Stomach (tissue), 19 donors: ENCODE measurements at places on chromosomes 6 and 20. TPM values are rescaled to one million over a fixed set of nuclear protein-coding genes. Genes with fewer than 3 reads are reported as not detected.
A peak's percentile ranks its signal among the peaks of the same experiment; 100 is the strongest.

DNA sequence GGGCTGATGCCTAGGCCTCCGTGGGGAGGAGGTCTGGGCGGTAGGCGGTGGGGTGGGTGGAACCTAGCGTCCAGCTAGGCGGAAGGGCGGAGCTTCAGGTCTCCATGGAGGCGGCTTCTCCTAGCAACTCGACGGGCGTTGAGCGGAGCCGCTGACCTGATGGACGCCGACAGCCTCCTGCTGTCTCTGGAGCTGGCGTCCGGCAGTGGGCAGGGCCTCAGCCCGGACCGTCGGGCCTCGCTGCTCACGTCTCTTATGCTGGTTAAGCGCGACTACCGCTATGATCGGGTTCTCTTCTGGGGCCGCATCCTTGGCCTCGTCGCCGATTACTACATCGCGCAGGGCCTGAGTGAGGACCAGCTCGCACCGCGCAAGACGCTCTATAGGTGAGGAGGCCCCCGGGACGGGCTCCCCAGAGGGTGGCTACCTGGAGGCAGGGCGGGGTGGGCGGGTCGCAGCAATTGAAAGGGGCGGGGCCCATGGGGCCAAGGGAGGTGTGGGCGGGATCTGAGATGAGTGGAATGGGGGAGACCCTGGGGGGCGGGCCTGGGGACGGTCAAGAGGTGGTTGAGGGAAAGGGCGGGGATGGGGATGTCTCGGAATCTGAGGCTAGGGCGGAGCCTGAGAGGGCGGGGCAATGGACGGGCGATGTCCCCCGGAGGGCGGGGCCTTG, at the start of gene RSPH9:
Gene RSPH9 (plus strand): TSS at position 97 of the 673 bp plus-strand sequence. CDS start 63 bp downstream, at position 160.
- peak; percentile 63 for DNase-seq

DNA sequence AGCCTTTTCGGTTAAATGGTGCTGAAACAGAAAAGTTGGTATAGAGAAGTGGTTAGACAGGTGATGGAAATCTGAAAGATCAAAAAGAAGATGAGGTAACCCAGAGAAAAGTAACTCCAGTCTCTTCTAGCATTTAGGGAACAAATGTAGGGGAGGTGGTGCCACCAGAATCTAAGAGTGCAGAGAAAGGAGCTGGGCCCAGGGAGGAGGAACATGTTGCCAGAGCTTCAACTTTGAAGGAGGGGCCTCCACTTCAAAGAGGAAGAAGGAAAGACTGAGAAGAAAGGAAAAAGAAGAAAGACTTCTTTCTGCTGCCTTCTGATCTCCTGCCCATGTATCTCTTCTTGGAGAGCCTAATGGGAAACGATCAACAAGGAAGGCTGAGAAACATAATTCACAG, 23.5 kb upstream of the ATRN start:
- no peak for DNase-seq

GRCh38 chr6:12009876-12010634, 2.1 kb upstream of the HIVEP1 start:
- DNase-seq, result no peak

- DNase-seq, result no peak
Observed at GRCh38 chr6:84805145-84805544, 40.7 kb upstream of the TBX18 start.

DNA sequence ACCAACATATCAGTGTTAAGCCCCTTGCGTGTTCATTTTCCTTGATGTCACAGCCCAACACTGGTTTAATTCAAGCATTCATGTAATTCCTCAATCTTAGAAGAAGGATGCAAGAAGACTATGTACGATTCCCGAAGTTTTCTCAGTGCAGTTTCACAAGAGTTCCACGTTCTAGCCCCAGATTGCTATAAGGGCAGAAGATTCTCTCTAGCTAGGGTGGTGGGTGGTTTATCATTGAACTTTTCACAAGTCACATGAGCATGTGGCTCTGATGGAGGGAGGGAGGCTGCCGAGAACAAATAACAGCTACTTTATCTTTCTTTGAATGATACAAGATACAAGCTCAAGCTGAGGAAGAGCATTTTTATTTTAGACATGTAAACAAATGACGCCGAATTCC, 71.9 kb upstream of the NHSL1 start:
- DNase-seq, result no peak

DNA sequence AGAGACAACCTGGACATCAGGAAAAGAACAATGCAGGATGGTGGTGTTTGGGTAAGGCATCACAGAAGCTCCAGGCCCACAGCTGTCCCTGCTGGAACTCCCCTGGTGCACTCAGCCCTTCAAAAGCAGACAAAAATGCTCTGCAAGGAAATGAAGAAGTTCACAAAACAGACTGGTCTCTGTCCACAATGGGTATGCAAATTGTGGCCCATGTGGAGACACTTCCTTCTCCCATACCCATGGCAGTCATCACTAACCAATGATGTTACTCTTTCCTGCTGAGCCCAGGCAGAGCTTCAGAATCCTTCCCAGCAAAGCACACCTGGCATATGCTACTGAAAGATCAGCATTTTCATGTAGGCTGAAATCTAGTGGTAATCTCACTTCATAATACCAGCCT, 42.6 kb upstream of the PXDC1 start:
- DNase-seq, result no peak

DNA sequence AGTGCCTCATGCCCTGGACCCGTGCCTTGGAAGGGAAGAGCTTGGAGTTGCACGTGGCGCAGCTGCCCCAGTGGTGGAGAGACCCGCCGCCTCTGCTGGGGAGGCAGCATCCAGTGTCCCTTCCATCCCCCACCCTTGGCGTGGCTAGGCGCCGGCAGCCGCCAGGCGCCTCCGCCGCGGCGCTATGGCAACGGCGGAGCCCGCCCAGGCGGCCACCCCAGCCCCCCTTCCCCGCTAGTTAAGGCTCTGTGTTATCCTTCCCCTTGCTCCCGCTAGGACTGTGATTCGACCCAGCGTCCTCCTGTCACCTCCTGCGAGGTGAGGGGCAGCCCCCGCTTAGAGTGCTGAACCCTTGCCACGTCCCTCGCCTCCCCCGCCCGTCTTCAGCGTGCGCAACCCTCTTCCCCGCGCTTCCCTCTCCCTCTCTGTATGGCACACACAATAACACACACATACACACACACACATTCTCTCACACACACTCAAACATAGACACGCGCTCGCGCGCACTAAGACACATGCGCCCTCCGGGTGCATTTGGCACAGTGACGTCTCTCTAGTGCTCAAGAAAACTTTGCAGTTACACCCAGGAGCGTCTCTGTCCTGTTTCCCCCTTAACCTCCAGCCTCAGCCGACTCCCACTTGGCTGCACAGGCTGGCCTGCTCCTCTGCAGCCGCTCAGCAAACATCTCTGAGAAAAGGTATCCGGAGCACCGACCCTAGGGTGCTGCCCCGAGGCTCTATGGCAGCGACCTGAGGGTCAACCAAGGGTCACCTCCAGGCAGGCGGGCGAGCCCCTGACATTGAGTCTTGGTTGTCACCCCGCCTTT, 8.5 kb downstream of the GRIK2 start:
- peak; percentile 65 for DNase-seq

DNA sequence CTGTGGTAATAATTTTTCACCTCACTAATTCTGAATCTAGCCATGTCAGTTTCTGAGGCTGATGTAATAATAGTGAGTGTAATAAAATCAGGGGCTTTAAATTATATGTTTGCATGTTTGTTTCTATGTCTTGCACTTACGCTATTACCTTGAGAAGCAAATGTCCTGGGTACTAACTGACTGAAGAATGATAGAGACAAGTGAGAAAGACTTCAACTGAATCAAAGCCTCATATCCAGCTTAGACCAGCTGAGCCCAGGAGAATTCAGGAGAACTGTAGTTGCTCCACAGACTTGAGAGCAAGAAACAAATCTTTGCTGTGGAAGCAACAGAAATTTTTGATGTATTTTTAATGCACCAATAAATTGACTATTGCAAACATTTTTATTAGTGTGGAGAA, 162.8 kb downstream of the MANEA start:
- no peak for DNase-seq

DNA sequence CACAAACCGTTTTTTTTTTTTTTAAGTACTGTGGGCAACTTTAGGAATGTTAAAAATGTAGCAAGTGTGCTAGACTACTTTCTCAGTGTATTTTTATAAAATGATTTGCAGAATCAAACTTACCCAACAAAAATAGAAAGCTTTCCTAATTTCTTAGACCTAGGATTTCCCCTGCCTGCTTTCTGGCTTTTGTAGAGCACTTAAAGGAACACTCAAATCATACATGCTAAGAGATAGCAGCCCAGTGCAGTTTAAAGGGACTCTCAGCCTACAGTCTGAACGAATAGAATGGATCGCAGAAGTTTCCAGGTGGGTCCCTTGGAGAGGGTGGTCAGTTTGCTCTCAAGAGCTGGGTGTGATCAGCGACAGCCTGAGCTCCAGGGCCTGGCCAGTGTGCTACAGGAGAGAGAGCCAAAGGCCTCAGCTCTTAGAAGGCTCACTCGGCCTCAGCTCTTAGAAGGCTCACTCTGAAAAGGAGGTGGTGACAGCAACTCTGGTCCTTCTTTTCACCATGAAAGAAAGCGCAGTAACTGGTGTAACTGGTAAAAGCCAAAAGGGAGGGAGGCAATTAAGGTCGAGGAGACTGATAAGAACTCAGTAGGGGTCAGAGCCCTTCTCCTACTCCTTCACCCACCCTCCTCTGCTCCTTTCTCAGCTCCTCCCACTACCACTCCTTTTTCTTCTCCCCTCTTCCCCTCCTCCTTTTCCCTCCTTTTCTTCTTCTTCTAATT, 142.4 kb downstream of the ZFP64 start:
- DNase-seq, result no peak

- DNase-seq, result no peak
Observed at GRCh38 chr6:55902796-55903195, 27.4 kb upstream of the BMP5 start.

DNA sequence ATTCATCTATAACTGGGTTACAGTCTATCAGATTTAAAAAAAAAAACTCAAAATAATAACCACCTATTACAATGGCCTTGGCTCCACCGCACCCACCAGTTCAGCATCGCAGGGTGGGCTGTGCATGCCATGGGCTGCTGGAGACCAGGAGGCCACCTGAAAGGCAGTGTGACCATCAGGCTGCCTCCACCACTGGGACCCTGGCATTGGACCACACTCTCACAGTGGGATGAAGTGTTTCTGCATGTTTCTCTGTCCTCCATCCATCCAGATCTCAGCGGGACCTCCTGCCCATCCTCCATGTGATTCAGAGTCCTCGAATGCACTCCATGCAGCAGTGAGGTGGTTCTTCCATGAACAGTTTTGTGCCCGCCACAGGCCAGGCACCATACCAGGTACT, 206.1 kb upstream of the CST7 start:
- no peak for DNase-seq

DNA sequence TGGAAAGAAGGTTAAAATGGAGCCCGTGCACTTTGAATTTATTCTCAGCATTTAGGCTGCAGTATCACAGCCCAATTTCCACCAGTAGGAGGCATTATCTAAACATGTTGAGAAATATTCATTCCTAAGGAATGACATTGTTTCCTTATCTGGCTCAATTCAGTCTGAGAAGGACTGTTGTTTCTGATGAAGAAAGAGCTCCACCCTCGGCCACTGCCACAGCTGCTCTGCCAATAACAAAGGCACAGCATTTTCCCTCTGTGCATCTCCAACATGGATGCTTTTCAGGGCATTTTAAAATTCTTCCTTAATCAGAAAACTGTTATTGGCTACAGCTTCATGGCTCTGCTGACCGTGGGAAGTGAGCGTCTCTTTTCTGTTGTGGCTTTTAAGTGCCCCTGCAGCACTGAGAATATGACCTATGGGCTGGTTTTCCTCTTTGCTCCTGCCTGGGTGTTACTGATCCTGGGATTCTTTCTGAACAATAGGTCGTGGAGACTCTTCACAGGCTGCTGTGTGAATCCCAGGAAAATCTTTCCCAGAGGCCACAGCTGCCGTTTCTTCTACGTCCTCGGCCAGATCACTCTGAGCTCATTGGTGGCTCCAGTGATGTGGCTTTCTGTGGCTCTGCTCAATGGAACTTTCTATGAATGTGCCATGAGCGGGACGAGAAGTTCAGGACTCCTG, at the start of gene CALHM5:
Gene CALHM5 (plus strand): TSS at position 216 of the 687 bp plus-strand sequence. CDS start 58 bp downstream, at position 274.
- no peak for DNase-seq

- DNase-seq, result no peak
Observed at GRCh38 chr6:75528423-75528822, 34.8 kb upstream of the FILIP1 start.

GRCh38 chr6:157381631-157382621, 936 bp downstream of the ZDHHC14 start:
- peak; percentile 61 for DNase-seq

GRCh38 chr20:6613280-6613861, 154.1 kb upstream of the BMP2 start:
- DNase-seq, result no peak

DNA sequence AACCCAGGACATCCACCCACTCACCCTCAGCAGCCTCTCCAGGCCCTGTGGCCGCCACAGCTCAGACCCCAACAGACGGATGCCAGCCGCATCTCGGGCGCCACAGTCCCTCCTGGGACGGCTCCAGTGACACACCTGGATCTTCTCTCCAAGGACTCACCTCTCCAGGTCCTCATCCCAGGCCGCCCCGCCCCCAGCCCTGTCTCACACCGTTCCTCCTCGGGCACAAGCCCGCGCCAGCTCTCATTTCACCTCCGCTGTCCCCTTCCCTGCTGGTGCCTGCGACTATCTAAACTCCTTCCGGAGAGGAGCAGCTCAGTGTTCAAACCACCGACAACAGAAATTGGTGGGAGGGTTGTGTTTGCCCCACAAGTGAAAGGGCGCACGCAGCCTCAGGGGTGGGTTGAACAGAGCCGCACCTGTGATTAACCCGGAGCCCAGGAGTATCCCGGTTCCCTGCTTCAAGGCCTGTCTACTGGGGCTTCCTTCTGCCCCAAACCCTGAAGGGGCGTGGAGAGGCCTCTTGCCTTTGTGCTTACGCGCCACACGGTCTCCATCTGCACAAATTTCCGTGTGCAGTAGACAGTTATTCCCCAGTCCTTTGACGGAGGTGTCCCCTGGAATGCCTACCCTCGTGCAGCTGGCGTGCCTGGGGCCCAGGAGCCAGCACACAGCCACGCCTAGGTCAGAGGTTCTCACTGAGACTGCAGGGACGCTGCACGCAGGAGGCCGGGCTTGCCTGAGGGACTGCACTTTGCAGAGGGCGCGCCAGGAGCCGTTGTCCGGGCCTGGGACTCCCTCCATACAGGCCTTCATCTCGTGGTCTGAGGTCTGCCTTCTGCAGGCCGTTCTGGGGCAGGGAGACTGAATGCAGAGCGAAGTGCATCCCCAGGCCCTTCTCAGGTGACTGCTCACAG, 232.7 kb downstream of the DLL1 start:
- DNase-seq, result no peak

GRCh38 chr6:87903323-87903722, 144.3 kb upstream of the SPACA1 start:
- no peak for DNase-seq

GRCh38 chr6:100626721-100627120, 162.0 kb upstream of the SIM1 start:
- no peak for DNase-seq

Gene CRYBG1
- 15.5 TPM for total RNA-seq

Gene TRAPPC3L
- total RNA-seq, result not detected

Gene CPNE1
- 84.0 TPM for total RNA-seq

Gene HELZ2
- 45.8 TPM for total RNA-seq

Gene SEC63
- total RNA-seq, result 33.6 TPM

Gene BPIFB4
- not detected for total RNA-seq

Gene SCAF8
- 57.1 TPM for total RNA-seq

Gene SCGN
- total RNA-seq, result 2.6 TPM

Gene MYB
- total RNA-seq, result 8.3 TPM

Gene ARMC12
- total RNA-seq, result not detected

Gene SLC32A1
- total RNA-seq, result not detected

Gene PGC
- total RNA-seq, result 7,987 TPM
